Activated CD4-positive, alpha-beta T cell treated with anti-CD3 and anti-CD28 coated beads for 1 hour (primary cell): ENCODE measurements at places on chromosomes 12 and 14.

DNA sequence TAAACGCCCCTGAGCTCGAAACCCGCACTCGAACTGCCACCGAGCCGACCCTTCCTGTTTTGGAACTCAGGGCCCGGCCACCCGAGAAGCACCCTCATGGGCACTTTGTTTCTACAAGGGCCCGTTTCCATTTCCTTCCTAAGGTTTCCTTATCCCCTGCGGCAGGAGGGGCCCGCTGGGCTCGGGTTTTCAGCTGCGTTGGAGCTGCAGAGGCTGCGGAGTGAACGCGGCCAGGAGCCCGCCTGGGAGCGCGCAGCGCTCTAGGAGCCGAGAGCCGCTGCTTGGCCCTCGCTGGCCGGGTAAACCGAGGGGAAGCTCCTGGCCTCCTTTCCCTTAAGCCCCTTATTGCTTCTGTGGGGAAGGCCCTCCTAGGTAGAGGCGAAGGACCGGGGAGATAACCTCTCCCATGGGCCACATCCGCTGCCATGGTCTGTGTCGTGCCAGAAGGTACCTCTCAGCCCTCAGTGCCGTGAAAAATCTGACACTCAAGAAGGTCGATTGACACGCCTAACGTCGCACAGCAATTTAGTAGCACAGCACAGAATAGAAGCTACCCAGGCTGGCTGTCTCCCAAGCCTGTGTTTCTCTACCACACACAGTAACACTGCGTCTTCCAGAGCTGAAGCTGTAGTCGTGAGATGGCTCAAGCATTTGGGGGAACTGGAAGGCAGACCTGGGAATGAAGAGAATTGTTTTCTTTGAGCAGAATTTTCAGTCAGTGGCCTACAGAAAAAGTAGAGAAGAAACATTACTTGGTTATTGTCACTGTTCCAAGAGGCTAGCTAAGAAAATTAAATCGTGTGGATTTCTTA is 12.9 kb upstream of the CALM1 start:
- DNase-seq: peak; percentile 41

GRCh38 chr14:33393895-33394368 is 455.3 kb downstream of the NPAS3 start:
- DNase-seq: no peak

- DNase-seq: no peak
Observed at GRCh38 chr12:56682323-56682722, 5.8 kb downstream of the PTGES3 start.

DNA sequence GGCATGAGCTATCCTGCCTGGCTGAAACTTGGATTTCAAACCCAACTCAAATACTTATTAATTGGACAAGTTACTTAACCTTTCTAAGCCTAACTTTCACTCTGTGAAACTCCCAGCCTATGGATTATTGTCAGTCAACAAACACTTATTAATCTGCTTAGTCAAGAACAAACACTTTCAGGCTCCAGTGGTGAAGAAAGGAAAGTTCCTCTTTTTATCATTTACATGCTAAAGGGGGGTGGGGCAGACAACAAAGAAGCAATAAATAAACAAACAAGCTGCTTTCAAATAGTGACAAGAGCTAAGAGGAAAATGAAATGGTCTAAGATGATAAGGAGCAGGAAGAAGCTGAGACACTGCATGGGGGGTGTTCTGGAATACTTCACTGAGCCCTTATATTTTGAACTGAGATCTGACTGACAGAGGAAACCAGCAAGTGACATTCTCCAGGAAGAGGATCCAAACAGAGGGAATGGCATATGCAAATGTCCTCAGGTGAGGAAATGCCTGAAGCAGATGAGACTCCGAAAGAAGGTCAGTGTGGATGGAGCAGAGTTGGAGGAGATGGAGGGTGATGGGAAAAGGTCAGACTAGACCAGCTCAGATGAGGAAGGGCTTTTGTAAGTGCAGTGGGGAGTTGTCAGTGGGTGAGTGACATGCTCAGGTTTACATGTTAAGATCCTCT is 259.6 kb downstream of the ITPR2 start:
- DNase-seq: no peak

DNA sequence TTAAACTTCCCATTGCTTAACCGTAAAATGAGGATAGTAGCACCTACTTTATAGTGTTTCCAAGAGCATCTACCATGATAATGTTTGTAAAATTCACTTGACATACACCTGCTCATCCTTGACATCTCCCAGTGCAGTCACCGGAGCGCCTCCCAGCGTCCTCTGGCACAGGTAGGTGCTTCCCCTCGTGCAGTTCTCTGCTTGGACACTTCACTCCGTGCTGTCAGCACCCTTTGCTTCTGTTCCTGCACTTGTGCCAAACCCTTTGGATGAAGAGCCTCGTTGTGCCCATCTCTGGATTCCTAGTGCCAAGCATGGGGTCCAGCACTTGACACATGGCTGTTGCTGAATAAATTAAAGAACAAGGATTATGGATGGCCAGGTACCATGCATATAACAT is 28.3 kb downstream of the ETV6 start:
- DNase-seq: no peak

DNA sequence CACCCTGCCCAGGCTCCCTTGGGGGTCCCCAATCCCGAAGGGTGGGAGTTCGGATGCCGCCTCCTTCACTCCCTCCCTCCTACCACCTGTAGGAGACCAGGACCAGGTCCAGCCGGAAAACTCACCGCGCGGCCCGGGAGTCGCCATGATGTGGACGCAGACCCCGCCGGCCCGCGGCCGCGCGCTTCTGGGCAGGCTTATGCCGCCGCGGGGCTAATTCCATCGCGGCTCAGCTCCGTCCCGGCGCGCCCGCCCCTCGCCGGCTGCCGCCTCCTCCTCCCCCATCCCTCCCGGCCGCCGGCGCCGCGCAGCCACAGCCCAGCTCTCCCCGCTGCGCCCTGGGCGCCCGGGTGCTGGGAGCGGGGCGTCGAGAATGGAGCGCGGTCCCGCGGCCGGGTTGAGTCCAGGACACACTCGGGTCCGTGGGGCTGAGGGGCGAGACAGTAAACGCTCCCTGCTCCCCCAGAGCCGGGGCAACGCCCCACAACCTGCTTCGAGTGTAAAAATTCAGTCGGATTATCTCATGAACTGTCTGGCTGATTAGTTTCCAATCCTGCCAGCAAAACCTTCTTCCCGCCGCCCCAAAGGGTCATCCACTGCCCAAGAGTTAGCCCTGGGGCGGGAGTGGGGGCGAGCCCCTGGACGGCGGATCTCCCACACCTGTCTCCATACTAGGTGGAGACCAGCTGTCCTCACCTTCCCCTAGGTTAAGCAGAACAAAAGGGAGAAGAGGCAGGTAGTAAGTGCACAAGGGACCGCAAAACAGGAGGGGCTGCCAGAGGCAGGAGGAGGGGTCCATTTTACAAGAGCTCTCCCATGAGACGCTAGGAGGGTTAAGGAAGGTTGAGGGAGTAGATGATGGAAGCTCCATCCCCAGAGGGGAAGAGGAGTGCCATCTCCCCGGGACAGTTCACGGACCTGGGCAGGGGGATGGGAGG is at the start of gene ANO2:
Gene ANO2 (minus strand): TSS at position 189 of the 938 bp plus-strand sequence. CDS start 42 bp downstream, at position 147.
- no peak for DNase-seq

- DNase-seq: no peak
Observed at GRCh38 chr12:115341442-115341841, 657.5 kb upstream of the TBX3 start.

DNA sequence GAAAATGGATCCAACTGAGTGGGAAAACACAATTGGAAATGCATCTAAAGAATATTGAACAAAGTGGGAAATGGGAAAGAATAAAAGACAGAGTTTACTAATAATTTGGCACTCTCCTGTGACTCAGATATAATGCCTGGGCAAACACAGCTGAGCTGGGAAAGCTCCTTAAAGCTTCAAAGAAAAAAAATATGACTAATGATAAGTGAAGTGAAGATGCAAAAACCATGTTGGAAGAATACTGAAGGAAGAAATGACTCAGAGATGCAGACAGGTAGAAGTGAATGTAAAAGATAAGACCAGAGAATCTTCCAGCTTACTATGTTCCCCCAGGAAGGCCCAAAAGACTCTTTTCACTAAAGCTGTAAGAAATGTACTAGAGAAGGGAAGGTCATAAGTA is 62.4 kb upstream of the FOXG1 start:
- no peak for DNase-seq

DNA sequence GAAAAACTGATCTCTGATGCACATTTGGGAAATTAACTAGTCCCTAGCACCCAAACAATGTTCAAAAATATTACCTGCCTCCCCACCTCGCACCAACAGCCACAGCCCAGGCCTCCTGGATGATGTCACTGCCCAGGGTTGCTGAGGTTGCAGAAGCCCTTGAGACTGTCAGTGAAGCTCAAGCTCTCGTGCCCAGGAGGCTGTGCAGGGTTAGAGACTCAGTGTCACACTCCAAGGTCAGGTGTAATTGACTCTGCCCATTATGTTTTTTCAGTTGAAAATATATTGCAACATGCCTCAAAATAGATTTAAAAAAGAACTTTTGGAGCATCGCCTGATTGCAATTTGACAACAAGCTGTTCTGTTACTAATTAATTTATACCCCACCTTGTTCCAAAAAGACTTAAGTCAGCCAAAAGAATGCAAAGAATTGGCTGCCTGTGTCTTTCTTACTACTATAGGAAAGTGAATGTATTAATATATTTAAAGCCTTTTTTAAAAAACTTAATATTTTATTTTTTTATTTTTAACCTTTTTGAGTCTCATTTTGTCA is 72.3 kb downstream of the CMAS start:
- DNase-seq: no peak

GRCh38 chr12:82688596-82688995 is 1.9 kb downstream of the TMTC2 start:
- no peak for DNase-seq

GRCh38 chr12:50580436-50580835 is 75.7 kb downstream of the DIP2B start:
- no peak for DNase-seq

DNA sequence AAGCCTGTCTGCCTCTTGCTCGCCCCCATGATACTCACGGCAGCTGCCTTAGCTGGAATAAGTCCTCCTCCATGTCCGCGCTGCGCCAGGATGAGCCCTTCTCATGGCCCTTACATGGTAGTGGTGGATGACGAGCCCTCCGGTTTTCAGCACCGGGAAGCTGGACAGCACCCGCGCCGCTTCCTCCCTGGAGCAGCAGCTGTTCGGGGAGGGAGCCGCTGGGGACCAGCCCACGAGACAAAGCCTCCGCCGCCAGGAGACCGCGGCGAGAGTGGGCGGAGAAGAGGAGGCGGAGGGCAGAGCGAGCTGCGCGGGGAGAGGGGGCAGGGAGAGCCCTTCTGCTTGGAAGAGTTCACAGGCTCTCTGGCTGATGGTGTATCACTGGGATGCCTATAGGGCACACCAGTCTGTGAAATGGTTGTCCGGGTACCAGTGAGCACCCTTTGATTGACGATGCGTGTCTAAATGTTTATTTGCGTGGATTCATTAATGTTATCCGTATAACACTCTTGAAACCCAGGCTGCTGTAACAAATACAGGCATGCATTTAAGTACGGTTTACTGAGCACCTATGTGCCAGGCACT is at the start of gene SVOP:
Gene SVOP (minus strand): TSS at position 273 of the 585 bp plus-strand sequence. CDS start 200 bp downstream, at position 73.
- no peak for DNase-seq

DNA sequence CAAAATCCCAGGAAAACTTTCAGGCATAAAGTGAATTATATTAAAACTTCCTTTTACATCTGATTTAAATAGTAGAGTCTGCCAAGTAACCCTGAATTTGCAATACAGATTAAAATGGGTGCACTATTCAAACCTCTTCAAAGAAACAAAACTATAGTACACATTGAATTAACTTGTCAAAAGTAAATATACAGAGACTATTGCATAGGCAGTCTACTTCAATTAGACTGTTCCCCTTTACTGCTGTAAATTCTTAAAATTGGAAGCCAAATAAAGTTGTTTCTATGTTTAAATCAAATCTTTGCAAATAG is 7.1 kb downstream of the KRAS start:
- DNase-seq: no peak

- DNase-seq: no peak
Observed at GRCh38 chr14:74543771-74544438, 50.3 kb downstream of the ISCA2 start.

- no peak for DNase-seq
Observed at GRCh38 chr12:66217342-66217917, 28.4 kb downstream of the IRAK3 start.

DNA sequence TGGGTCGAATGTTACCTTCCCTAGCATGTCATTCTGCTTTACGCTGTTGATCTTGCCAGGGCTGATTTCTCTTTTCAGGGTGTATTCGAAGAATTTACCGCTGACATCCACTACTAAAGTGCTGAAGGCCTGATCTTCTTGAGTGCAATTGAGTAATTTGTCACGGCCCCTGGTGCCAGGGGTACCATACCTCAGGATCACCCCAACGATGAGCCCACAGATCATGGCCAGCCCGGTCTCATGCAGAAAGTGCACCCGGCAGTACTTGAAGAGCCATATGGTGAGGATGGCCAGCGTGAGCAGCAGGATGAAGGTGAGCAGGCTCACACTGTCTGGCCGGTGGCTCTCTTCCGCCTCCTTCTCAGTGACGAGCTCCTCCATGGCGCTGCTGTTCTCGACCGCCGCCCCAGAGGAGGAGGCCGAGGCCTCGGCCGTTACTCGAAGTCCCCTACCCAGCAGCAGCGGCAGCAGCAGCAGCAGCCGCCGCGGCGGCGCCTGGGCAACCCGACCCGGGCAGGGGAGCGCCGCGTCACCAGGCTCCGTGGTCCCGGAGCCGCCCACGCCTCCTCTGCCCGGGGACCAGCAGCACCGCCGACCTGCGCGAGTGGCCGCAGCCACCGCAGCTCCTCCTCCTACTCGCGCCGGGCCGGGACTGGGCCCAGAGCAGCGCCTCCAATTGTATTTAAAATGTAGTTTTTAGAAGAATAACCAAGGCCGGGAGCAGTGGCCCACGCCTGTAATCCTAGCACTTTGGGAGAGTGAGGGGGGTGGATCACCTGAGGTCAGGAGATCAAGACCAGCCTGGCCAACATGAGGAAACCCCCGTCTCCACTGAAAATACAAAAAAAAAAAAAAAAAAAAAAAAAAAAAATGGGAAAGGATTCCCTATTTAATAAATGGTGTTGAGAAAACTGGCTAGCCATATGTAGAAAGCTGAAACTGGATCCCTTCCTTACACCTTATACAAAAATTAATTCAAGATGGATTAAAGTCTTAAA is 58.5 kb upstream of the TMPO start:
- DNase-seq: no peak

DNA sequence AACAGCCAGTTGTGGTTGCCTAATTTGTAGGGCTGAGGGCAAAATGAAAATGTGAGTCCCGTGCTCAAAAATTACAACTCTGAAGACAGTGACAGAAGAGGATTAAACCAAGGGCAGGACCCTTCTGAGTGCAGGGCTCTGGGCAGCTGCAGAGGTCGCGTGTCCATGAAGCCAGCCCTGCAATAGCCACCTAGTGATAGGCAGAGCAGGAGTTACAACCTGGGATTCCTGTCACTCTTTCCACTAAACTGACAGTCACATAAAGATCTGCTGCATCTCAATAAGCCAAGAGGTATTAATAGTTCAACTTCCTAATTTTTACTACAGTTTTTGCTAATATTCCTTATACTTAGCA is 94.1 kb downstream of the SLC2A13 start:
- DNase-seq: no peak

DNA sequence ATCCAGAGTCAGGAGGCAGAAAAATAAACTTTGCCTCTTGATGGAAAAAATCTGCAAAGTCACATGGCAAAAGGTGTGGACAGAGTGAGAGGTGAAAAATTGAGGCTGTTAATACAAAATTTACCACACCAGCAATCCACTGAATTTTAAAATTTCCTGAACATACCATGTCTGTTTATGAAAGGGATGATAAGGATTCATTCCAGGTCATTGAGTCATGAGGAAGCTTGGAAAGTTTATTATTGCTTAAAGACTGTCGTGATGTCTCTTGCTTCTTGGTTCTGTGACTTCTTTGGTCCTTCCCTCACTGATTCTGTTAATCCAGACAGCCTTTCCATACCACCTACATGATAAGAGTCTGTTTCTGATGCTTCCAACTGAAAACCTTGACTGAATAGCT is 73.2 kb downstream of the TTC6 start:
- DNase-seq: no peak

- no peak for DNase-seq
Observed at GRCh38 chr12:109027767-109028166, 6.9 kb upstream of the SVOP start.
